Peyer's patch (tissue), 4 donors: ENCODE measurements at places on chromosomes 5 and 9. TPM values are rescaled to one million over a fixed set of nuclear protein-coding genes. Genes with fewer than 3 reads are reported as not detected.

DNA sequence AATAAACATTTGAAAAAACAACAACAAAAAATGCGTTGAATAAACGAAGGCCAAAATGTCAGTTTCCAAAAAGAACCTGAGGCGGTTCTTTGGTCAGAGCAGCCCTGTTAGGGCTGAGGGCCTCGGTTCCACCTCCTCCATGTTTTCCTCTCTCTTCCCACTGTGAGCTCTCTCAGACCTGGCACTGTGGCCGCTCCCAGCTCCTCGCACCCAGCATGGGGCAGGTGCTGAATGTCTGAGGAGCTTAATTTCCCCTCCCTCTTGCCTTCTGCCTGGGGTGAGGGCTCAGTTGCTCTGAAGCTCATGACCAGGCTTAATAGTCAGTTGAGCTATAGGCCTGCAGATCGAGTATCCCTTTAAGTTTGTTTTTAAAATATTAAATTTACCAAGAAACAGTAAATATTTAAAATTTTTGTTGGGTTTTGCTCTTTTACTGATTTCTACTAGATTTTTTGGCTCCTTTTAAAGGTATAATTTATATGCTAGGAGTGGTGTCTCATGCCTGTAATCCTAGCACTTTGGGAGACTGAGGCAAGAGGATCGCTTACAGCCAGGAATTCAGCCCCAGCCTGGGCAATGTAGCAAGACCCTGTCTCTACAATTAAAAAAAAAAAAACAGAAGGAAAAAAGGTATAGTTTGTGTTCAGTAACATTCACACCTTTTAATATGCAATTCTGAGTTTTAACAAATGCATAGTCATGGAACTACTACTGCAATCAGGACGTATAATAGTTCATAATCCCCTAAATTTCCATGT is 28.1 kb downstream of the DAPK1 start:
- H3K36me3 ChIP-seq: no peaks in the 10 kb centered on the region
- no peaks in the 10 kb centered on the region for H3K27me3 ChIP-seq
- no peaks in the 10 kb centered on the region for H3K4me1 ChIP-seq

GRCh38 chr9:33619666-33620404 is 95.8 kb downstream of the ANKRD18B start:
- DNase-seq: no peak
- no peak overlapping the region for H3K27ac ChIP-seq
- no peaks in the 10 kb centered on the region for H3K27me3 ChIP-seq
- no peaks in the 10 kb centered on the region for H3K36me3 ChIP-seq
- H3K4me3 ChIP-seq: no peak overlapping the region

DNA sequence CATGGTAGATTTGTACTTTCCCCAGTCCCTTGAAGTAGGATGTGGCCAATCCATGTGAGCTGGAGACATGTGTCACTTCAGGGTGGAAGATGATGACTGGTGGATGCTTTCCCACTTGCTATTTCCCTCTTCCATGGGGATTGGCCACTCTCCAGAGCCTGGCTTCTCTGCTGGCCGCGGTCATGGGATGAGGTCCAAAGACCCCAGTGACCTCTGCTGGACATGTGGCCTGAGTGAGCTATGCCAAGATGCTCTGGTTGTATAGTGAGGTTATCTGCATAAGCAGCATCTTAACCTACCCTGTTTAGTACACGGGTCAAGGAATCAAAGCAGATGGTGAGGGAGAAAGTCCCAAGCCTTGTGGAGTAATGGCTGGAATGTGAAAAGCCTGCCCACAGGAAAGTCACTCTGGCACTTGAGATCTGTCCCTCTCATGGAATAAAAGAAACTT is 47.1 kb downstream of the SH3PXD2B start:
- no peaks in the 10 kb centered on the region for H3K27me3 ChIP-seq
- no peak for DNase-seq
- no peaks in the 10 kb centered on the region for H3K36me3 ChIP-seq
- no peaks in the 10 kb centered on the region for H3K4me1 ChIP-seq
- H3K27ac ChIP-seq: no peak overlapping the region

DNA sequence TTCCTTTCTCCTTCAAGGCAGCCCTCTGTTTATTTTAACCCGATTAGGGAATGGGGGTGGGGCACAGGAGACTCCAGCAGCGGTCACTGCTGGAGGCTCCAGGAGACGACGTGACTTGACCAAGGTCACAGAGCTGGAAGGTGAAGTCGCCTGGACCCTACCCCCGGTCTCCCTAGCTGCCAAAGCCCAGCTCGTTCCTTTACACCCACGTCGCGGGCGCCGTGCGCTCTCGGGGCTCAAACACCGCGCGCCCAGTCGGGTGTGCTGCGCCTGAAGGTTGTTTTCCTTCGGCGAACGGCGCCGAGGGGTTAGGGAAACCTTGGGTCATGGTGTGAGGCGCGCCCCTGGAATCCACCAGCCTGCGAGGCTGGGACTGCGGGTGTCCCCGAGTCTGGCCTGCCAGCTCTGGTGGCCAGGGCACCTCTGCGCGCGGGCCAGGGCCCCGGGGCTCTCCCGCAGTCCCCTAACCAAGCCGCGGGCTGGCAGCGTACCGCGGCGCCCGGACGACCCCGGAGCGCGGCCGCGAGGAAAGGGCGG is 747 bp upstream of the UNC5A start:
- no peaks in the 10 kb centered on the region for H3K27me3 ChIP-seq
- H3K36me3 ChIP-seq: no peaks in the 10 kb centered on the region
- peak overlapping the region; percentile 37 for H3K4me3 ChIP-seq
- no peak overlapping the region for H3K27ac ChIP-seq
- peaks cover 15% of the 10 kb centered on the region for H3K4me1 ChIP-seq

- H3K36me3 ChIP-seq: no peaks in the 10 kb centered on the region
- no peak overlapping the region for H3K4me3 ChIP-seq
- H3K4me1 ChIP-seq: no peaks in the 10 kb centered on the region
- no peaks in the 10 kb centered on the region for H3K27me3 ChIP-seq
- no peak overlapping the region for H3K27ac ChIP-seq
- no peak for DNase-seq
Measured at GRCh38 chr5:93082981-93083380, 498.0 kb downstream of the NR2F1-AS1 start.

DNA sequence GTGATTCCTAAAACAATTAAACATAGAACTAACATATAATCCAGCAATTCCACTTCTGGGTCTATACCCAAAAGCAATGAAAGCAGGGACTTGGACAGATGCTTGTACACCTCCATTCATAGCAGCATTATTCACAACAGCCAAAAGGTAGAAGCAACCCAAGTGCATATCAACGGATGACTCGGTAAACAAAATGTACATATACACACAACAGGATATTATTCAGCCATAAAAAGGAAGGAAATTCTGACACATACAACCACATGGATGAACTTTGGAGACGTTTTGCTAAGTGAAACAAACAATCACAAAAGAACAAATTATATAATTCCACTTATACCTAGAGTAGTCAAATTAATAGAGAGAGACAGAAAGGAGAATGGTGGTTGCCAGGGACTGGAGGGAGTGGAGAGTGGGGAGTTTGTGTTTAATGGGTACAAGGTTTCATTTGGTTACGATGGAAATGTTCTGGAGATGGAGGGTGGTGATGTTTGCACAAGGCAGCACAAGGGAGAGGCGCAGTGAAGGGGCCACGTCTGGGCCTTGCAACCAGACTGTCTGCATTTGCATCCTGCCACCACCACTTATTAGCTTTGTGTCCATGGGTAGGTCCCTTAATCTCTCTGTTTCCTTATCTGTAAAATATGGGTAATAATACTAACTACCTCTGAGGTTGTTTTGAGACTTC is 36.3 kb upstream of the RLN1 start:
- H3K27me3 ChIP-seq: no peaks in the 10 kb centered on the region
- no peak for DNase-seq
- no peak overlapping the region for H3K27ac ChIP-seq
- no peaks in the 10 kb centered on the region for H3K36me3 ChIP-seq
- no peak overlapping the region for H3K4me3 ChIP-seq
- no peaks in the 10 kb centered on the region for H3K4me1 ChIP-seq

DNA sequence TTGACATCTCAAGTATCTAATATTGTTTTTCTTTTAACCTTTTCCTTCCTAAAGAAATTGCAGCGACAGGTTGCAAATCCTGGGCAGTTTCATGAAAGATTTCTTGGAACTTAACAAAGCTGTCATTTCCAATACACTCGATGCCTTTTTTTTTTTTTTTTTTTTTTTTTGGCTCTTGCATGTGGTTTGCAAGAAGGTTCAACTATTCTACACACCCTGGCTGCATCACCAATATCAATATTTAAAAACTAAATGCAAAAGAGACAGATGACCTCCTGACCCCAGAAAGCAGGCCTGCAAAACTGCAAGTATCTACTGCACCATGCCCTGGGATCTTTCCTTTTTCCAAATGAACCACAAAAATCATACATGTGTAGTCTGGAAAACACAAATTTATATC is 4.4 kb upstream of the NFIB start:
- no peak overlapping the region for H3K27ac ChIP-seq
- no peaks in the 10 kb centered on the region for H3K4me1 ChIP-seq
- DNase-seq: no peak
- H3K27me3 ChIP-seq: no peaks in the 10 kb centered on the region

GRCh38 chr9:100170556-100170955 is 71.5 kb downstream of the INVS start:
- DNase-seq: no peak
- H3K27me3 ChIP-seq: no peaks in the 10 kb centered on the region
- H3K36me3 ChIP-seq: no peaks in the 10 kb centered on the region
- no peaks in the 10 kb centered on the region for H3K4me1 ChIP-seq
- no peak overlapping the region for H3K27ac ChIP-seq

DNA sequence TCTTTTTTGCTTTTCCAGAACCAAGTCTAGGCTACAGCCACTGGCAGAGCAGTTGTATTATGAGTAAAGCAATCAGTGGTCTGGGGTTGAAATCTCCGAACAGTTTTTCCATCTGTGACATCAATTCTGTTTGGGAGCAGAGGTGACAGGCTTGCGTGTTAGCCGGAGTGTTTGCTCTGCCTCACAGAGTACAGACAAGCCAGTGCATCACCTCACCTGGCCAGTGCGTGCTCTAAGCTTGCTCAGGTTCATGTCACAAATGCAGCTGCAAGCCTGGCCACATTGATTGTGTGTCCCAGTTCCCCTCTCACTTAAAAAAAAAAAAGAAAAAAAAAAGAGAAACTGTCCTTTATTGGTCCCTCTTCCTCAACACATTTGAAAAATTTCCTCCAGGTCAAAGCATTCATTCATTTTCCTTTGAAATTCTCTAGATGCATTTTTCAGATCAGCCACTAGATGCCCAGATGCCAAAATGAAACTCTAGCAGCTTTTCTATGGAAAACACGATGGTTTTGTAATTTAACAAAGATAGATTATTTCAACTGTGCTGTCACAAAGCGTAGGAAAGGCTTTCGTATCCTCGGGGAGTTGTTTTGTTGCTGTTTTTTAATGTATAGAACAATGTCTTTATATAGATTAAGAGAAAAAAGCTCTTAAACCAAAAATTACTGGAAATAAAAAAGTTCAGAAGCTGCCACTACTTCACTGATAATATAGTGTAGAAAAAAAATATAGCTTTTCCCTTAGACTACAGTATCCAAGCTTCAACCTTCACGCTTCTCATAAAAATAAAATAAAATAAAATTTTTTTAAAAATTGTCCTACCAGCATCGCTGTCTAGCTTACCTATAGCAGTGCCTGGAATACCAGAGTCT is 585.5 kb downstream of the TLE1 start:
- no peaks in the 10 kb centered on the region for H3K4me1 ChIP-seq
- DNase-seq: no peak
- no peak overlapping the region for H3K4me3 ChIP-seq
- H3K27me3 ChIP-seq: no peaks in the 10 kb centered on the region

DNA sequence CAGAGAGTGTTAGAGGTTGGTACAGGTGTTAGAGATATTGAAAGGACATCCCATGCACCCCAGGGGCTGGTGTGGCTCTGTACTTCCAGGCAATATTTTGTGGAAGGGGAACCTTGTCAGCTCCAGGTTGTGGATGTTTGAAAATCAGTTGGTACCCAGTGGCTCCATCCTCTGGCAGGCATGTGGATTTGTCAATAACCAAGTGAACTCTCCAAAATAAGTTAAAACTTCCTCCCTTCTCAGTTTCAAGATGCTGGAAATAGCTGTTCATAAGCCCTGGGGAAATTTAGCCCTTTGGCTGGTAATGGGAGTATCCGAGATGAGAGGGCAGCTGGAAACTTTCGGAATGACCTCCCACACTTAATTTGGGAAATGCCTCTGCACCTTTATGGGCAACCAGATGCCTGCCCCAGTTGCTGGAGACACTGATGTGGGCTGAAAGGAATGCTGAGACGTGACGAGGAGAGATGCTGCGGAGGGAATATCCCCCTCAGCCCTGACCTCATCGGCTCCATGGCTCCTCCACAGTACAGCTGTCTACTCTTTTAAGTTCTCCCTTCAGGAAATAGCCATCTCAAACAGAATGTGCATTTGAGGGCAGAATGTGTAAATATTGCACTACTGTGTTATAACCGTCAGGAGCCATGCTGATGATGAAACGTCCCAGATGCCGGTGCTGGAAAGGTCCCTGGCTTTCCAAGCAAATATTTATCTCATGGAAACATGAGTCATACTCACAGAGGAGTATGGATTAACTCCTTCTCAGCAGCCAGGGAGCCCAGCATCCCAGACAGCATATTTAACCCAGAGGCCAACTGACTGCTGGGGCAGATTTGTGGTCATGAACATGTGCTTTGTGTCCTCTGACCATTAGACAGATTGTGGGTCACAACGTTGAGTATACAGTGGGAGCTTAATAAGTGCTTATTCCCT is 29.5 kb downstream of the TGFBI start:
- no peaks in the 10 kb centered on the region for H3K27me3 ChIP-seq
- H3K4me1 ChIP-seq: peaks cover 34% of the 10 kb centered on the region
- no peak overlapping the region for H3K4me3 ChIP-seq
- H3K27ac ChIP-seq: peak overlapping the region; percentile 75

GRCh38 chr5:88997937-88998336 is 115.0 kb upstream of the MEF2C start:
- no peak for DNase-seq
- H3K27ac ChIP-seq: no peak overlapping the region
- no peaks in the 10 kb centered on the region for H3K27me3 ChIP-seq

GRCh38 chr5:62477801-62478200 is 65.2 kb downstream of the IPO11 start:
- H3K27me3 ChIP-seq: no peaks in the 10 kb centered on the region
- DNase-seq: no peak
- no peaks in the 10 kb centered on the region for H3K36me3 ChIP-seq
- H3K4me3 ChIP-seq: no peak overlapping the region
- H3K27ac ChIP-seq: no peak overlapping the region

DNA sequence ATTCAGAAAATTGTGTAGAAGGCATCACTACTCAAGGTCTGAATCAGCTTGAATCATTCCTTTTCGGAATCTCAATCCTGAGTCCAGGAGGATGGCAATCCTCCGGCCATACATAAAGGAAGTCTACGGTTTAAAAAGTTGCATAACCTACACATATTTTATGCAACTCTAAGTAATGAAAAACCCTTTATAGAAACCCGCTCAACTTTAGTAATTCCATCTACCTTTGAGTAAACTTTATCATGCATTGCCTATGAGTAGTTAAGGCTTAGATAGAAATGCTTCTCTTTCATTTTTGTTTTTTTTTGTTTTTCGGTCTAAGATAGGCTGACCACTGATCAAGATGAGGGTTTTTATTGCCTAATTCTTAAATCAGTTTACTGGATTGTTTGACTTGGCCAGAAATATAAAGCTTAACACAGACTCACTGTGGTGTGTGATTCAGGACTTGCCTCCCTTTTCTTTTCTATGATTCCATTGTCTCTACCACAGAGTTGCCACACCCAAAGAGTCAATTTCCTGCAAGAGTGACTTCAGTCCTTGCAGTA is 85.0 kb downstream of the LURAP1L start:
- H3K4me1 ChIP-seq: no peaks in the 10 kb centered on the region
- no peak overlapping the region for H3K4me3 ChIP-seq
- no peak for DNase-seq
- no peaks in the 10 kb centered on the region for H3K36me3 ChIP-seq
- H3K27ac ChIP-seq: no peak overlapping the region

ENTPD2 gene
- total RNA-seq: 53.8 TPM

PCDHGB6 gene
- 3.2 TPM for total RNA-seq

SLC34A3 gene
- not detected for total RNA-seq

FBP2 gene
- total RNA-seq: not detected

IFNB1 gene
- not detected for total RNA-seq
